ENCODE measurements at places on chromosomes 12 and 14. TPM values are rescaled to one million over a fixed set of nuclear protein-coding genes. Genes with fewer than 3 reads are reported as not detected.

DNA sequence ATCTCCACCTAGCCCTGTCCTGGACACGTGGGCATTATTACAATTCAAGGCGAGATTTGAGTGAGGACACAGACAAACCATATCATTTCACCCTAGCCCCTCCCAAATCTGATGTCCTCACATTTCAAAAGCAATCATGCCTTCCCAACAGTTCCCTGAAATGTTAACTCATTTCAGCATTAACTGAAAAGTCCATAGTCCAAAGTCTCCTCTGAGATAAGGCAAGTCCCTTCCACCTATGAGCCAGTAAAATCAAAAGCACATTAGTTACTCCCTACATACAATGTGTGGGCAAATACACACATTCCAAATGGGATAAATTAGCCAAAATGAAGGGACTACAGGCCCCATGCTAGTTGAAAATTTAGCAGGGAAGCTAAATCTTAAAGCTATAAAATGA is 546.0 kb upstream of the LMO3 start:
- no peak overlapping the region for H3K27ac ChIP-seq
- H3K27me3 ChIP-seq, result no peaks in the 10 kb centered on the region
- no peak overlapping the region for H3K4me3 ChIP-seq
- no peaks in the 10 kb centered on the region for H3K4me1 ChIP-seq
- H3K36me3 ChIP-seq, result no peaks in the 10 kb centered on the region
- DNase-seq, result no peak

- no peaks in the 10 kb centered on the region for H3K4me1 ChIP-seq
- H3K36me3 ChIP-seq, result no peaks in the 10 kb centered on the region
- no peak for DNase-seq
- H3K27ac ChIP-seq, result no peak overlapping the region
- H3K27me3 ChIP-seq, result no peaks in the 10 kb centered on the region
Observed at GRCh38 chr14:24483604-24484252, 24.3 kb downstream of the CMA1 start.

Gene RPGRIP1
- 0.33 TPM for polyA plus RNA-seq

DNA sequence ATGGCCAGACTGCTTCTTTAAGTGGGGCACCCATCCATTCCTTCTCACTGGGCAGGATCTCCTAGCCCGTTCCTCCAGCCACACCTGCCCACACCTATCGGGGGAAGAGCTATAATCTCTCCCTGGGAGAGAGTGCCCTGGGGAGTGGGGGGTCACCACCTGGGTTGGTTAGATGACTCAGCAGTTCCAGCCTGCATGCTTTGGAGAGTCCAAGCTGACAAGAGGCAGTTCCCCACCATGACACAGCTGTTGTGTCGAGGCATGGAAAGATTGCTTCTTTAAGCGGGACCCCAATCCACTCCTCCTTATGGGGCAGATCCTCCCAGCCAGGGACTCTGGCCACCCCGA is 52.6 kb upstream of the PPFIA2 start:
- no peak overlapping the region for H3K4me3 ChIP-seq
- no peaks in the 10 kb centered on the region for H3K4me1 ChIP-seq
- no peak for DNase-seq
- no peaks in the 10 kb centered on the region for H3K27me3 ChIP-seq

DNA sequence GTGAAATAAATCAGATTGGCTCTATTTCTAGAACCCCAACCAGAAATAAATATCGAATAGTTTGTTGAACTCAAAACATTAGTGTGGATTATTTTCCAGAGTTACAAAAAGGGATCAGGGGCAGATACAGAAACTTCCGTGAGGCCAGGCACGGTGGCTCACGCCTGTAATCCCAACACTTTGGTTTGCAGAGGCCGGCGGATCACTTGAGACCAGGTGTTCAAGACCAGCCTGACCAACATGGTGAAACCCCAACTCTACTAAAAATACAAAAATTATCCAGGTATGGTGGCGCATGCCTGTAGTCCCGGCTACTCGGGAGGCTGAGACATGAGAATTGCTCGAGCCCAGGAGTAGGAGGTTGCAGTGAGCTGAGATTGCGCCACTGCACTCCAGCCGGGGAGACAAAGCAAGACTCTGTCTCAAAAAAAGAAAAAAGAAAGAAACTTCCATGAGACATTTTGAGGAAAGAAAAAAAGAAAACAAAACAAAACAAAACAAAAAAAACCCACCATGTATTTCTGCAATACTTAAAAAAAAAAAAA is 2.1 kb downstream of the FBXO21 start:
- no peaks in the 10 kb centered on the region for H3K27me3 ChIP-seq
- peaks cover 7% of the 10 kb centered on the region for H3K36me3 ChIP-seq
- peak; percentile 13 for DNase-seq

GRCh38 chr12:131418884-131419283 is 292.0 kb upstream of the SFSWAP start:
- DNase-seq, result no peak
- H3K36me3 ChIP-seq, result no peaks in the 10 kb centered on the region
- no peaks in the 10 kb centered on the region for H3K27me3 ChIP-seq
- H3K4me1 ChIP-seq, result no peaks in the 10 kb centered on the region
- no peak overlapping the region for H3K27ac ChIP-seq

- H3K4me1 ChIP-seq, result peaks cover 3% of the 10 kb centered on the region
- no peak overlapping the region for H3K27ac ChIP-seq
- H3K36me3 ChIP-seq, result peaks cover 12% of the 10 kb centered on the region
- no peak overlapping the region for H3K4me3 ChIP-seq
- peak; percentile 52 for DNase-seq
Observed at GRCh38 chr12:50934981-50935807, 17.1 kb upstream of the HIGD1C start.

Gene ADAM20
- polyA plus RNA-seq, result 0.01 TPM

GRCh38 chr12:9936591-9936990 is 4.4 kb upstream of the CLEC2A start:
- H3K4me3 ChIP-seq, result no peak overlapping the region
- H3K4me1 ChIP-seq, result no peaks in the 10 kb centered on the region
- no peak overlapping the region for H3K27ac ChIP-seq
- H3K36me3 ChIP-seq, result no peaks in the 10 kb centered on the region

Gene HELB
- polyA plus RNA-seq, result 1.8 TPM

DNA sequence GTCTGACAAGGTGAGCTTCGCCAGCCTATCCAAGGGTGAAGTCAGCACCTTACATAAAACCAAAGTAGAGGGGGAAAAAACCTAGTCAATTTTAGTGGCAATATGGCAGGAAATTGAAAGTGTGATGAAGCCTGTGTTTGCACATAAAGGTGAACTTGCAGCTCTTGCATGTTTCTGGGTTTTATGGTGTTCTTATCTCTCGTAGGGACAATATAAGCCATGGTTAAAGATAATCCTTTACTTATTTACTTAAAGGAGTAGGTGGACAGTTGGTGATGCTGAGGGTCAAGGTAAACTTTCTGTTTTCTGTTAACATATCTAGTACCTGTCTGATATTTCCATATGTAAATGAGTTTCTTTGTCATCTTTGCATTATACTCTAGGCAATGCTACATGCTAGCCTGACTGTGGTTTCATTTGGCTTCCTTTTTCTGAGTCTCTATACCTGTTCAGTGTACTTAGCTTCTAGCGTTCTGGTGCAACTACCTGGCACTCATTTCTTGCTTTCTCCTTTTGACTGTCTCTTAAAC is 32.8 kb downstream of the CCDC91 start:
- H3K4me3 ChIP-seq, result no peak overlapping the region
- H3K36me3 ChIP-seq, result no peaks in the 10 kb centered on the region
- no peak overlapping the region for H3K27ac ChIP-seq
- H3K27me3 ChIP-seq, result no peaks in the 10 kb centered on the region

Gene ACVRL1
- 130 TPM for polyA plus RNA-seq

GRCh38 chr14:21428930-21429329 is 27.0 kb downstream of the CHD8 start:
- H3K27me3 ChIP-seq, result no peaks in the 10 kb centered on the region
- H3K36me3 ChIP-seq, result peaks cover 42% of the 10 kb centered on the region
- H3K4me1 ChIP-seq, result no peaks in the 10 kb centered on the region
- no peak overlapping the region for H3K27ac ChIP-seq
- DNase-seq, result no peak

GRCh38 chr12:105047308-105047707 is 37.0 kb downstream of the ALDH1L2 start:
- H3K4me1 ChIP-seq, result no peaks in the 10 kb centered on the region
- H3K27me3 ChIP-seq, result no peaks in the 10 kb centered on the region
- no peak for DNase-seq
- H3K36me3 ChIP-seq, result peaks cover 5% of the 10 kb centered on the region

DNA sequence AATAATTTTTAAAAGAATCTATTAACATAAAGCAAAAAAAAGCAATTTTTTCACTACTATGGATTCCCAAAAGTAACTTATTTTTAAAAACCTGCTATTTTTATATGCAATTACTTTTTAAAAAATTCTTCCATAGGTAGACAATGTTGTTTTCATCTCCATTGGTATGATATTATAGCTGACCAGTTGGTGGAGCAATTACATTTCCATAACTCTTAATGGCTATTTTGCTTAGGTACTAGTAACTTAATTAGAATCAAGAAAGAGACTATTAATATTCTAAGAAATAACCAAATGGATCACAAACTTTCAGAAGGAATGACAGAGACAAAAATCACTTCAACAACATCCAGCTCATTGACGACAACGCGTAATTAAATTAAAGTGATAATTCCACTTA is 64.7 kb upstream of the PTCSC3 start:
- no peak overlapping the region for H3K4me3 ChIP-seq
- no peak for DNase-seq
- no peak overlapping the region for H3K27ac ChIP-seq
- no peaks in the 10 kb centered on the region for H3K4me1 ChIP-seq
- no peaks in the 10 kb centered on the region for H3K36me3 ChIP-seq

- peaks cover 99% of the 10 kb centered on the region for H3K27me3 ChIP-seq
- no peak for DNase-seq
- H3K36me3 ChIP-seq, result no peaks in the 10 kb centered on the region
- H3K27ac ChIP-seq, result no peak overlapping the region
- no peak overlapping the region for H3K4me3 ChIP-seq
Observed at GRCh38 chr14:36652542-36653201, 9.0 kb upstream of the PAX9 start.

Gene RTL1
- 0.02 TPM for polyA plus RNA-seq

- peak overlapping the region; percentile 69 for H3K4me3 ChIP-seq
- peak overlapping the region; percentile 62 for H3K27ac ChIP-seq
- H3K4me1 ChIP-seq, result peaks cover 2% of the 10 kb centered on the region
- no peak for DNase-seq
Observed at GRCh38 chr14:65103150-65103760, 938 bp upstream of the MAX start.

- H3K4me3 ChIP-seq, result no peak overlapping the region
- peak; percentile 27 for DNase-seq
- no peaks in the 10 kb centered on the region for H3K36me3 ChIP-seq
- no peaks in the 10 kb centered on the region for H3K4me1 ChIP-seq
Observed at GRCh38 chr12:102879144-102879763, 37.8 kb downstream of the PAH start.

Gene SLC39A5
- 0.20 TPM for polyA plus RNA-seq

Gene SMIM41
- polyA plus RNA-seq, result 7.6 TPM
